ENCODE measurements at places on chromosomes 16 and 17.

GRCh38 chr16:57482845-57483545 is 3.3 kb downstream of the DOK4 start:
- DNase-seq, result no peak

DNA sequence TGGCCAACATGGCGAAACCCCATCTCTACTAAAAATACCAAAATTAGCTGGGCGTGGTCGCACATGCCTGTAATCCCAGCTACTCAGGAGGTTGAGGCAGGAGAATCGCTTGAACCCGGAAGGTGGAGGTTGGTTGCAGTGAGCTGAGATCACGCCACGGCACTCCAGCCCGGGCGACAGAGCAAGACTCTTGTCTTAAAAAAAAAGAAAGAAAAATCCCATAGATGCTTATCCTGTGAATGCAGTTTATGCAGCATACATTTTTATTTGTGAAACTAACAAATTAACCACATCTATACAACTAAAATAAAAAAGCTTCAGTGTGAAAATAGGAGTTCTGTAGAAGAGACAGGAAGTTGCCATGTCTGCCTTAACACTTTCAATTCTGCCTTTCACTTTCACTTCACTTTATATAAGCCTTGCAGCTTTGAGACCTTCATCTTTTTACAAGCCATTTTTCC is 7.1 kb downstream of the IGSF6 start:
- no peak for DNase-seq

- no peak for DNase-seq
These were observed 9.2 kb downstream of the FSCN2 start for GRCh38 chr17:81537343-81537855.

GRCh38 chr16:2175454-2175853 is 19.9 kb downstream of the TRAF7 start:
- DNase-seq, result no peak

GRCh38 chr17:79981090-79981489 is 54.6 kb downstream of the TBC1D16 start:
- DNase-seq, result no peak

- no peak for DNase-seq
These were observed 22.5 kb downstream of the HMOX2 start for GRCh38 chr16:4498546-4499195.

GRCh38 chr17:39231591-39232551 is 6.1 kb upstream of the STAC2 start:
- DNase-seq, result peak; percentile 59

DNA sequence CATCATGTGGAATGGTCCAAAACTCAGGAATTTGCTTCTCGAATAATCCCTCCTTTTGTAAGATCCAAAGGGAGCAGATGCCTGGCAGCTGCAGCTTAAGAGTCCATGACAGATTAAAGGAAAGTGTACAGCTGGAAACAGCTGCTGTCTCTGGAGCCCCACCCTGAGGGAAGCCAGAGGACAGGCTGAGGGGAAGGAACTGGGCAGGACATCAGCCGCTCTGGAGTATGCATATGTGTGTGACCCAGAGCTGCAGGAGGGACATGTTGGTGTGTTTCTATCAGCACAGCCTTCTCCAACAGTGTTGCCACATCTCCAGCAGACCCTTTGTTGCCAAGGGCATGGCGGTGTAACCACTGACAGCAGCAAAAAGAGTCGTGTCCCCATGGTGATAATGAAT is 46.2 kb downstream of the CYB561 start:
- DNase-seq, result peak; percentile 51

GRCh38 chr17:76255801-76256429 is 9.2 kb upstream of the UBALD2 start:
- DNase-seq, result no peak

DNA sequence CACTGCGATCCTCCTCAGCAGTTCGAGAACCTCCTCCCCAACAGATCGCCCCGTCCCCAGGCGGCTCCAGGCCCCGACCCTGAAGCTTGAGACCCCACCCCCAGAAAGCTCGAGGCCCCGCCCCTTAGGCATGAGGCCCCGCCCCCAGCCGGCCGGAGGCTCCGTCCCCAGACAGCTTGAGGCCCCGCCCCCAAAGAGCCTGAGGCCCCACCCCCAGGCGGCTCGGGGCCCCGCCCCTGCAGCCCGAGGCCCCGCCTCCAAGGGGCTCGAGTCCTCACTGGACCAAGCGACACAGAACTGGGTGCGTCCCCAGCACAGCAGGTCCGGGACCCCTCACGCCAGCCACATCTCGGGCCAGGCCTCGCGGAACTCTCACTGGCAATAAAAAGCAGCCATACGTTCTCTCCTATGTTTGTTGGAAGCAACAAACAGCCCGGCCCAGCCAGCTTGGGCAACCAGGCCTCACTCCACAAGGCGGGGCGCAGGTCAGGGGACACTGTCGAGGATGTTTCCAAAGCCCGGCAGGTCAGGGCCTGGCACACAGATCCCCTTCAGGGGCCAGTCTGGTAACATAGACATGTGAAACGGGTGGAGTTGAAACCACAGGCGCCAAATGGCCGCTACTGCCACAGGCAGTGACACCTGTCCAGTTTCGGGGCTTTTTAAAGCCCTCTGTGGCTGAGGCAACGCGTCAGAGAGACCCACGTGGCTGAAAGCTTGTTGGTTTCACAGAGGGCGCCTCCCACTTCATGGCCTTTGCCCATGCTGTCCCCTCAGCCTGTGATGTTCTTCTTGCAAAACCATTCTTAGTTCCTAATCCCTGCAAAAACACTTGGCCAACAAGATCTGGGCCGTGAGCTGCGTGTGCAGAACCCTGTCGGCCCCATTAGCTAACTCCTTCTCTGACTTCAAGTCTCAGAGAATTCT is 224.2 kb downstream of the PARN start:
- DNase-seq, result no peak

- peak; percentile 68 for DNase-seq
These were observed 2.9 kb downstream of the GSE1 start for GRCh38 chr16:85615852-85616606.

DNA sequence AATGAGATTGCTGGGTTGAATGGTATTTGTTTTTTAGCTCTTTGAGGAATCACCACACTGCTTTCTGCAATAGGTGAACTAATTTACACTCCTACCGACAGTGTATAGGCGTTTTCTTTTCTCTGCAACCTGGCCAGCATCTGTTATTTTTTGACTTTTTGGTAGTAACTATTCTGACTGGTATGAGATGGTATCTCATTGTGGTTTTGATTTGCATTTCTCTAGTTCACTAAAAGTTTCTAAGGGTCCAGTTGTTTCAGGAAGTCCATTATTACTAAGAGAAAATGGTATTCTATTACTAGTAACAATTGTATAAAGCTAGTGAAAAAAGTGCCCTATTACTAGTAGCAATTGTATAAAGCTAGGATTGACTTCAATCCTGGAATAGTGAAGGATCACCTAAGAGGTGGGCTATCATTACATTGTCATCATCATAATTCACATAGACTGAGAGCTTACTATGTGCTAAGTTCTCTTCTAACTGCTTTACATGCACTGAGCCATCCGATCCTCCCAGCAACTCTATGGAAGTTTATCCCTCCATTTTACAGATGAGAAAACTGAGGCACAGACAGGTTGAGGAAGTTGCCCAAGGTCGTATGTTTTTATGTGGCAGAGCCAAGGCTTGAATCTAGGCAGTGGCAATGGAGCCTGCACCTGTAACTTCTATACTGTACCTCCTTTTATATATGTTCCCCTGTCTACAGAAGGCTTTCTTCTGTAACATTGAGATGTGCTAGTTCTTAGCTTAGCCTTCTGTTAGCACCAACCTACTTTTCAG is 13.4 kb upstream of the SMIM36 start:
- no peak for DNase-seq

- DNase-seq, result no peak
These were observed at the start of gene ASIC2 for GRCh38 chr17:33292981-33293867. ASIC2 (minus strand) TSS chr17:33293295.

- no peak for DNase-seq
These were observed 40.7 kb downstream of the CUEDC1 start for GRCh38 chr17:57914273-57915142.

DNA sequence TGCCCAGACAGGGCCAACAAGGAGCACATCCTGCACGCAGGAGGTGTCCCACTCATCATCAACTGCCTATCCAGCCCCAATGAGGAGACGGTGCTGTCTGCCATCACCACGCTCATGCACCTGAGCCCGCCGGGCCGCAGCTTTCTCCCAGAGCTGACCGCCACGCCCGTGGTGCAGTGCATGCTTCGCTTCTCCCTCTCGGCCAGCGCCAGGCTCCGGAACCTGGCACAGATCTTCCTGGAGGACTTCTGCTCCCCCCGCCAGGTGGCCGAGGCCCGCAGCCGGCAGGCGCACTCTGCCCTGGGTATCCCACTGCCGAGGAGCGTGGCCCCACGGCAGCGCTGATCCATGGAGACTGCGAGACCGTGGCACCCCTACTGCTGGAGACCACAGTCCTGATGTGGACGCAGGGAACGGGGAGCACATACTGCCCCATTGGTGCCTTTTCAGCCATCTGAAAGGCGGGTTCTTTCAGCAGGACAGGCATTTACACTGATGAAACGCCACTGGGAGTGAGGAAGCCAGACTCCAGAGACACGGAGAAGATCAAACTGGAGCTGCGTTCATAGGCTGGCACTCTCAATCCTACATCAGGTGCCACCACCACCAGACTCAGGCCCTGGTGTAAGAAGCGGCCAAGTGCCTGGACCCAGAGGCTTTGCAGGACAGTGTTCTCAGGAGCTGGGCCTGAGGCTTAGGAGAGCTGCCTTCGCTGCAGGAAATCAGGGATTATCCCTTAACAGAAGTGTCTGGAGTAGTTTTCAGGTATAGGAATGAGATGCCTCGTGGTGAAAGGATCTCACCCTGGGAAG is 2.6 kb downstream of the NT5C start:
- no peak for DNase-seq

Measured in uterus (tissue), 4 donors.